ENCODE measurements at places on chromosomes 3 and 15. TPM values are rescaled to one million over a fixed set of nuclear protein-coding genes. Genes with fewer than 3 reads are reported as not detected.

DNA sequence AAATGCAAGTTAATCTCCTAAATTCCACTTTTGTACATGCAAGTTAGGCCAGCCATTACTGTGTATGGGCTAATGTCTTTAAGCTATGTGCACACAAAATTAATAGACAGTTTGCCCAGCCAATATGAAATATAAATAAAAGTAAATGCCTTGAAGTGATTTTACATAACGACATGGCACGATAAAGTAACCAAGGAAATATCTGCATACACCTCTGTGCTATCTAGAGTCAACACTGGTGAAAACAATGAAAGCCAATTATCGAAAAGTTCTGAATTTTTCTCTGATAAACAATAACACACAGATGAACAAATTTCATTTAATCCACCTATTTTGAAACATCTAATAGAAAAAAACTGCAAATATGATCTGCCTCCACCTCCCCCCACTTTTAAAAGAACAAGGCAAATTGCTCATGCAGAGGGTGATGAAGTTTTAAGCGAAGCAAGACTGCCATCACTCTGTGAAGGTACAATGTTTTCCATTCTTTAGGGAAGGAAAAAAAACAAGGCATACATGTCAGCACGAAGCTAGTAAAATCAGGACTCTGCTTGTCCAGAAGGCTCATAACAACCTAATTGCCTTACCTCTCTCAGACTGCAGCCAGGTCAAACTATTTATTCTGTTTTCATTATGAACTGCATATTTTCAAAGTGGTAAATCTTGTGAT is 317.7 kb downstream of the MECOM start:
- no peak for DNase-seq

DNA sequence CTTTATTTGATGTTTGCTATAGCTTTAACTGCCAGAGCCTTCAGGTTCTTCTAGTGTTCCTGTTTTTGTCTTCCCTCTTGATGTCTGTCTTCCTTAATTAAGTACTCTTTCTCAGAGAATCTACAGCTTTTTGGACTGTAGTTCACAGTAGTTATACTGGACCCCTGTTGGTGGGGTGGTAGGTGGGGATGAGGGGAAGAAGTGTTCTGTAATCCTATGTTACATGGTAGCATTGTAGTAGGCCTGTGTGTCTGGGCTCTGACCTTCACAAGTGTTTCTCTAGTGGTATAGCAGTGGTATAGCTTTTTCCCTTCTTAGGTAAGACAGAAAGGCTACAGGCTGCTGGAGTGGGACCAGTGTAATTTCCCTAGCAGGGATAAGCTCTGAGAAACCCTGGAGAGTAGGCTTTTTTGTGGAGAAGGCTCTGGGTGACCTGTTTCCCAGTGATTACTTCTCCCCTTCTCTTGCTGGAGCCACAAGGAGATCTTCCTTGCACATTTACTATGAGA is 59.6 kb downstream of the CHRNA7 start:
- DNase-seq, result no peak

- no peak for DNase-seq
These were observed 687.9 kb downstream of the MECOM start for GRCh38 chr3:168975576-168975975.

GRCh38 chr3:36774052-36774451 is 9.7 kb upstream of the DCLK3 start:
- no peak for DNase-seq

- DNase-seq, result no peak
These were observed 160.2 kb downstream of the FOXP1 start for GRCh38 chr3:71423151-71423906.

DNA sequence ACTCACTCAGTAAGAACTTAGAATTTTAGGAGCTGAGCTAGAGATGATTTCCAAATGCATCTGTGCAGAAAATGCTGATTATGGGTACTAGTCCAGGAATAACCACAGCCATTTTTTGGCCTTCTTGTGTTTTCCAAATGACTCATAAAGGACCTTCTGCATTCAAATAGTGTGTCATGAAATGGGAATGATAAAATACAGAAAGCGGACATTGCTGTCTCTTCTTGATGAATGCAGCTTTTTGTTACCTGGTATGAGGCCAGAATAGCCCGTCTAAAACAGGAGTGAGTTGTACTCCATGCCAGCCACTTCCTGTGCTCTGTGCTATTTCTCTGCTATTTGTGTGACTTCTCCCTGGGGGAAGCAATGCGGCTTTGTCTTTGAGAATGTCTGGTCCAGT is 20.5 kb upstream of the FRMD5 start:
- peak; percentile 61 for DNase-seq

GRCh38 chr15:38868326-38869114 is 303.9 kb upstream of the RASGRP1 start:
- peak; percentile 86 for DNase-seq

DNA sequence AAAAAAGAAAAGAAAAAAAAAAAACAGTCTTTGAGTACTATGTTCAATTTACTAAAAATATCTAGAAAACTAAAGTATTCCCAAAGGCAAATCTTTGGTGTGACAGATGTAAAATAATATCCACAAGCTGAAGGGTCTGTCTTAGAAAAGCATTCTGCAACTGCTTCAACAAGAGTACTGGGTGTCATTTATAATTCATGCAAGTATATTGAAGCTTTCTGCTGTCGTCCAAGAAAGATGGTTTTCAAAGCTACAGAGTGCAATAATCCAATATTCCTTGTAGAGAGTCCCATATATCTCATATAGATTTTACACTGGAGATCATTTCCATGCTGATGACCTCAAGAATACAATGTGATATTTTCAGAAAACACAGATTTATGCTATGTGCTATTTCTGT is 90.9 kb upstream of the SUCLG2 start:
- no peak for DNase-seq

DNA sequence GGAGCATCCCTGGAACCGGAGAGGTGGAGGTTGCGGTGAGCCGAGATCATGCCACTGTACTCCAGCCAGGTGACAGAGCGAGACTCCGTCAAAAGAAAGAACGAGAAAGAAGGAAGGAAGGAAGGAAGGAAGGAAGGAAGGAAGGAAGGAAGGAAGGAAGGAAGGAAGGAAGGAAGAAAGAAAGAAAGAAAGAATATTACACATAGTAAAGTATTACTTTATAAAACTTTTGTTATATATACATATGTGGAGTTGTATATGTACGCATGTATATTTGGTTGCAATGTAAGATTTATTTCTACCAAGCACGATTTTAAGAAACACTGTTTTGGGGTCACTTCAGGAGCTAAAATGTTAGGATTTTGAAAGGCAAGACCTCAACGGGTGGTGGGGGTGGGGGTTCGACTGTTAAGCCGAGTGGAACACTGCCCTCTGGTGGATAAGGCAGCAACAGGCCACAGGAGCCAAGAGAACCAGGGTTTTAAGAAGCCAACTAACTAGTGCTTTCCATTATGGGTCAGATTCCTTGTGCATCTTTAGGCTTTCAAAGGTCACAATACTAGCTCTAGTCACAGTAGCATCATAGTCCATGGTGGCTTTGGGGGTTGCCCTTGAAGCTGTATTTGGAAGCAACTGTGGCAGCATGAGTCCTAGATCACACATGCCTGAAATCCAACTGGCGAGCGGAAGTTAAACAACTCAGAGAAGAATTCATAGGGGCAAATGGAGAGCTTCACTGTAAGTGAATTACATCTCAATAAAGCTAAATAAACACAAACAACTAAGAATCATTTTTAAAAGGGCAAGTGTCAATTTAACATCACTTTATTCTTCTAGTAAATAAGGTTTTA is 22.5 kb downstream of the GLB1 start:
- peak; percentile 26 for DNase-seq

The IMPDH2 gene
- total RNA-seq, result 127 TPM

The PLSCR4 gene
- total RNA-seq, result 1.7 TPM

The GRAMD1C gene
- total RNA-seq, result 2.0 TPM

The GOLGA8H gene
- total RNA-seq, result 0.34 TPM

The ANKUB1 gene
- not detected for total RNA-seq

The HTR3E gene
- not detected for total RNA-seq

The GABRR3 gene
- not detected for total RNA-seq

The ACSBG1 gene
- not detected for total RNA-seq

The PARP15 gene
- total RNA-seq, result not detected

The TP63 gene
- total RNA-seq, result 0.13 TPM

The OSTN gene
- total RNA-seq, result 0.04 TPM

The MYH15 gene
- total RNA-seq, result not detected

The MOBP gene
- 0.08 TPM for total RNA-seq
